T-helper 9 cell (primary cell): ENCODE measurements at places on chromosomes 4 and X.

DNA sequence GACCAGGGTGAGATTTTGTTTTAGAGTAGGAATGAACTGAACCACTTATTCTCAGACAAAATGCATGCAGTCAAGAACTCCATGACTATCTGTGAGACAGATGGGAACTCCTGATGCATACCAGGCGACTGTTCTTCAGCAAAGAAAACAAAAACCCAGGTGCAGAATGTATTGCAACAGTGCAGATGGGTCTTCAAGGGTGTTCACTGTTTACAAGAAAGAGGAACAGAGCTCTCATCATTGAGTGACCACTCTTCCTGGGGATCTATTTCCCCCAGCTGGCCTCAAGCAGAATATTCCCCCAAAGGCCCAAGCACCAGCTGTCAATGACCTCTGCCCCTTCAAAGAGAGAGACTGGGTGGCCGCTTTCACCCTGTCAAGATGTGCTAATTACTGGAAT, 39.7 kb upstream of the BMP3 start:
- no peak for DNase-seq

DNA sequence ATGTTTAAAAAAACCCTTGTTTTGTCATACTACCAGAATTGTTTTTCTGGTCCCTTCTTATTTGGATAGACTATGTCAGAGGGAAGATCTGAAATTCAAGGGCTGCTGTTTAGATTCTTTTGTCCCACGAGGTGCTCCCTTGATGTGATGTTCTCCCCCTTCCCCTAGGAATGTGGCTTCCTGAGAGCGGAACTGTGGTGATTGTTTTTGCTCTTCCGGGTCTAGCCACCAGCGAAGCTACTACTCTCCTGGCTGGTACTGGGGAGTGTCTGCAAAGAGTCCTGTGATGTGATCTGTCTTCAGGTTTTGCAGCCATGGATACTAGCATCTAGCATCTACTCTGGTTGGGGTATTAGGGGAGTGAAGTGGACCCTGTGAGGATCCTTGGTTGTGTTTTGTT, 271.1 kb downstream of the DCAF12L2 start:
- no peak for DNase-seq

DNA sequence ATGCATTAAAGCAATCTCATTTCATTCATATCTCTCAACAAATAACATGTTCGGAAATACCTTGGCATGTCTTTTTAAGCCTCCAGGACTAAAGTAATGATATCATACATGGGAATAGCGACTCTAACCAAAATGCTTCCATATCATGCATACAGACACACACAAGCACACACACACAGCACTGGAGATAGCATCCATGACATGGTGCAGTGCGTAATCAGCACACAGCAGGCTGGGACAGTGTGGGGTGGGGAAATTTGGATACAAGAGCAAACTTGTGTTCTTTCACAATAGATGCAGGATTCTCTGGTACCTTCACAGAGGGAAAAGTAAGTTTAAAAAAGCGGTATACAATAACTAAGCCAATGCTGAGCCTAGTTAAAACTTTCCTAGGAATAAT, 132.3 kb upstream of the HPGD start:
- DNase-seq: no peak

DNA sequence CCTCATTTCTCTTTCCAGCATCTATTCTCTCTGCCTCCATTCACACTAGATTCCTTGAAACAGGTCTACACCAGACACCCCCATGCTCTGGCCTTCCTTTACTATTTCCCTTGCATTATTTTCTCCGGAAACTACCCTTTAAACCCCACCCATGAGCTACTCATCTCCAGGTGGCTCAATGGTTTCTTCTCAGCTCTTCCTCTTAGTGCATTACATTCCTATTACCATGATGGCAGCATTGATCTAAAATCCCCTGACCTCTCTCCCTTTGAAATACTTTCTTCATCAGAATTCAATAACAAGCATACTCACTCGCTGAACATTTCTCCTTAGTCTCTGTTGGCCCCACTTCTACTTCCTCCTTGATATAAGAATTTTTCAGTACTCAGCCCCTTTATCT, 94.6 kb downstream of the SYNPO2 start:
- DNase-seq: no peak

DNA sequence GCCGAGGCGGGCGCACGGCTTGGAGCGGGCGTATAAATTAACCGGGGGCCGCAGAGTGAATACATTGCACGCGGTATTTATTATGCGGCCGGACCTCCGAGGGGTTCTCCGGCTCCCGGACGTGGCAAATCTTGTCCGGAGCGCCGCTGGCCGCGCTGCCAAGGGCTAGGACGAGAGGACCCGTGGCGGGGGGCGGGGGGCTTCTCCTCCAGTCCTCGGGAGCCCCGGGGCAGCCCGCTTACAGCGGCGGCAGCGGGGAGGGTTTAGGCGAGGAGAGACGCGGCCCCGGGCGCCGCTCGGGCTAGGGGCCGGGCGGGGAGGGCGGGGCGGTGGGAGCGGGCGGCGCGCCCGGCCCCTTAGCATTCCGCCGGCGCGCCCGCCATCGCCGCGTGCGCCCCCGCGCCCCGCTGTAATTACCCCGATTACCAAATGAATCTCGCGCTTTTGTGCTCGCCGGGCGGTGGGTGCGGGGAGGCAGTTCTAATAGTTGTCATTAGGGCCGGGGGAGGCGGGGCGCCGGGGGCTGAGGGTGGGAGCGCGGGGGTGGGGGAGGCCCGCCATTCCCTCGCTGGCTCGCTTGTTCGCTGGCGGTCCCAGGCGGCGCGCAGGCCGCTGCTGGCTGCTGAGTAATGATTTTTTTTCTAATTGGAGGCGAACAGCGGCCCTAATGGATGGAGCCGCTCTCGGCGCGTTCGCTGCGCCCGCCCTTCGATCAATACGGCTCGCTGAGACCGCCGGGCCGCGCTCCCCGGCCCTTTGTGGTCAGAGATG, 276.6 kb downstream of the BCOR start:
- no peak for DNase-seq

- no peak for DNase-seq
Measured at GRCh38 chrX:55210931-55211677, 9.0 kb upstream of the PAGE5 start.

GRCh38 chr4:126386512-126386911, 1071.8 kb downstream of the FAT4 start:
- DNase-seq: no peak
